ENCODE measurements at places on chromosomes 5 and 9.

- DNase-seq = no peak
These were observed 421.7 kb upstream of the KIF2A start for GRCh38 chr5:61884252-61884855.

- DNase-seq = no peak
These were observed 31.8 kb downstream of the TENT4A start for GRCh38 chr5:6744841-6745705.

DNA sequence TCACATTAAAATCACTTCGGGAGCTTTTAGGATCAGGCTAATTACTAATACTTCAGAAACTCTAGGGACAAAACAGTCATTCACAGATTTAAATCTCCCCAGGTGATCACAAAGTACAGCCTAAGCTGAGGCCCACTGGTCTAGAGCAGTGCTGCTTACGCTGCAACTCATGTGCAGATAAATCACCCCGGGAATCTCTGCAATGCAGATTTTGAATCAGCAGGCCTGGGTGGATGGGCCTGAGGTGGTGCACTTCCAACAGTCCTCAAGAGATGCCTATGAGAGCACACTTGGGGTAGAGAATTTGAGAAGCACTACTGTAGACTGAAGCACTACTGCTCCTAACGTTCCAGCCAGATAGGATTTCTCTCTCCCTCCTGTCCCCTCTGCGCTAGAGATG, 28.4 kb downstream of the CSF1R start:
- no peak for DNase-seq

GRCh38 chr5:167790462-167791260, 500.8 kb upstream of the WWC1 start:
- no peak for DNase-seq

- DNase-seq = no peak
These were observed 83.3 kb downstream of the SUSD1 start for GRCh38 chr9:112091810-112092209.

DNA sequence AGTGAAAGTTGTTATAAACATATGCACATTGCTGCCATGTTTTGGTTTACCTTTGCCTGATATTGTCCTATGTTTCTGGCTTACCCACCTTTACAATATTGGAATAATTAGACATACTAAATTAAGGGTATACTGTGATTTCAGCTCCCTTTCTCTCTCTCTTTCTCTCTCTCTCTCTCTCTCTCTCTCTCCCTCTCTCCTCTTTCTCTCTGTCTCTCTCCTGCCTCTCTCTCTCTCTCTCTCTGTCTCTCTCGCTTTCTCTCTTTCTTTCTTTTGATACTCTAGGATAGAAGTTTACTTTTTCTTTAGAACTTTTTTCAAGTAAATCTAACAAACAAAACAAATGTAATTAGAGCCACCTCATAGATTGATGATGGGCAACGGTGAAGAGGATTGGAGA, 239.6 kb downstream of the TMEM161B start:
- no peak for DNase-seq

- no peak for DNase-seq
These were observed 2.4 kb upstream of the ZCCHC7 start for GRCh38 chr9:37117956-37118355.

- no peak for DNase-seq
These were observed 107.8 kb downstream of the PCSK5 start for GRCh38 chr9:75998096-75998780.
